8988T (cell line): ENCODE measurements at places on chromosomes 1 and 21.

GRCh38 chr1:6054596-6054995, 8.9 kb downstream of the KCNAB2 start:
- no peak for DNase-seq

DNA sequence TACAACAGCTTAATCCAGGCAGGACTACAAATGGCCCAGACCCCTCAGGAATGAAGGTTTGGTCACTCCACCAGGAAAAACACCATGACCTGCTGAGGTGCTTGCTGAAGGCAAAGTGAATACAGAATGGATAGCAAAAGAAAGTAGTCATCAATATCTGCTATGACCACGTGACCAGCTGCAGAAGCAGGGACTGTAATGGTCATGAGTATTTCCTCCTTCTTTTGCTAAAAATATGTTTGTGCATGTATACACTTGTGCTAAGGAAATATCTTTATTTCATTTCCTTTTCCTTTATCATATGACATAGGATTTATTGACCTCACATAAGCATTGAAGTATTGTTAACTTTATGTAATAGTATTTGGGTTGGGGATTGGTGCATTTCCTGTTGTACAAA, 26.4 kb upstream of the GOLT1A start:
- no peak for DNase-seq

GRCh38 chr1:27403065-27403726, 10.8 kb downstream of the GPR3 start:
- no peak for DNase-seq

DNA sequence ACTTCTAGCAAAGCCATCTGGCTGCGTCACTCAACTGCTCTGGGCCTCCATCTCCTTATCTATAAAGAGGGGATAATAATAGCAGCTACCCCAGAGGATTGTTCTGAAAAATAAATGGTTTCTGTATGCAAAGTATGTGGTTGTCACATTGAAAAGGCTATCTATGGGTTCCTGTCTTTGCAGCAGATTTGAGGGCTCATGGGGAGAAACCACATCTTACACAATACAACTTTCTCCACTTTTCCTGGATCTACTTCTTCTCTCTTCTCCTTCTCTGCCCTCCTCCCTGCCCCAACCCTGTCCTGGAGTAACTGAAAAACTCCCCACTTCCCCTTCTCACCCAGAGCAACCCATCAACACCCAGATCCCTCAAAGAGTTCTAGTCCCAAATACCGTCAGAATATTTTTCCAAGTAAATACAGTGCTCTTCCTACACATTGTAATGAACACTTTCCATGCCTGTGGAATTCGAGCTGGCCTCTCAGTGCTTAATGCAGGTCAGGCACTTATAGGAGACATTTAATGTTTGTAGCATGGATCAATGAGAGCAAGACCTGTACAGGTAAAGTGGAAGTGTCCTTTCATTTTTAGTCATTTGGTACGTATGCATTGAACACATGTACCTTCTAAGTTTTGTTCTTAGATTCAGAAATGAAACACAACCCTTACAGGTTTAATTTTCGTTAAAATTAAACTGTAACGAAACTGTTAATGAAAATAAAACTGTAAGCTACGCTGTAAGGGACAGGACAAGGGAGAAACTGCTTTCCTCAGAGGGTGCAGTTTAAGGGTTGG, 131.9 kb downstream of the AK5 start:
- DNase-seq, result no peak

DNA sequence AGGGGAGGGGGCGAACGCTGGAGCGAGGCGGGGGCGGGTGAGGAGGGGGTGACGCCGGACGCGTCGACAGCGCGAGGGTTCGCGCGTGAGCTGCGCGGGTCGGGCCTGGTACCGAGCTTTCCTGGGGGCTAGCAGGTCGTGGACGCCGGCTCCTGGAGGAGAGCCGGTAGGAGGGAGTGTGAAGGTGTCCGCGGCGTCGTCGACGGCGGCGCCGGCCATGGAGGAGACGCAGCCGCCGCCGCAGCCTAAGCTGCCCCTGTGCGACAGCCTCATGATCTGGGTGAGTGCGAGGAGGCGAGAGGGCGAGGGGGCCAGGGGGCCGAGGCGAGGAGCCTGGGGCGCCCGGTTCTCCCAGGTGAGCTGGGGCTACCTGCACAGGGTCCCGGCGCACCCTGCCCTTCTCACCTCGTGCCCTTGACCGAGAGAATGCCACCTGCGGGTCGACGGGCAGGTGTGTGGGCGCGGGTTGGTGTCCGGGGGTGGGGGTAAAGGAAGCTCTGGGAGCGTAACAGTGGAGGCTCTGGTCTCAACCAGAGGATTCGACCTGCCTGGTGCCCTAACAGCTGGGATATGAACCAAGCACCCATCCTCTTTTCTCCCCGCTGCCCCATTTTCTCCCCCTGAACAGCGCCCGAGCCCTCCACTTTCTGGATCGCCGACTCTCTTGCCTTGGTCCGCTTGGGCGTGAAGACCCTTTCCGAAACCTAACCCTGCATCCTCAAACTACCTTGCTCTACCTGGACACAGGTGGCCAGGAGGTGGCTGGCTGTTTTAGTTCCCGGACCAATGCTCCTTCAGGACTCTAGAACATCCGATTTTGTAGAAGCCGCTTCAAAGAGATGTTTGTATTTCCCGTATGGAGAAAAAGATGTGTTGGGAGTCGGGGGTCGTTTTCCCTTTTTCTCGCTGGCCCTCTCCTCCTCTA, at the start of gene HOOK1:
Gene HOOK1 (plus strand): TSS at position 49 of the 925 bp plus-strand sequence. CDS start 169 bp downstream, at position 218.
- DNase-seq, result no peak

GRCh38 chr1:84412316-84412942, 14.1 kb downstream of the DNASE2B start:
- DNase-seq, result no peak

DNA sequence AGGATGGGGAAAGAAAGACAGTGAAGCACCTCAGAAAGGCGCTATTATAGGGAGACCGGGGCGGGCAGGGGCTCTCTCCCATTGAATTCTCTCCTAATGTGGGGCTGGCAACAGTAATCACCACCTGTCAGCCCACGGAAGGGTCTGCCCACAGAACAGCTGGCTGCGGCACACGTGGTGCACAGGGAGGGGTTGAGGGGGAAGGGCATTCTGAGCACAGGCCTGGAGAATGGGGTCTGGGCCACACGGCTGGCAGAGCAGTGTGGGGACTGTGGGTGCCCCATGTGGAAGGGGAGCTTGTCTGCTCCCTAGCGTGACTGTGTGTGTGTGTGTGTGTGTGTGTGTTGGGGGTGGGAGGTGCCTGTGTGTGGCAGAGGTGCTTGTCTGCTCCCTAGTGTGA, 4.1 kb downstream of the OLFML3 start:
- no peak for DNase-seq

- no peak for DNase-seq
Observed at GRCh38 chr1:113138778-113139177, 65.8 kb downstream of the LRIG2 start.

GRCh38 chr1:55064071-55064581, 24.8 kb downstream of the PCSK9 start:
- peak; percentile 75 for DNase-seq

- no peak for DNase-seq
Observed at GRCh38 chr1:55478742-55479141, 263.6 kb upstream of the USP24 start.

- no peak for DNase-seq
Observed at GRCh38 chr21:35034203-35034926, 14.7 kb downstream of the RUNX1 start.

DNA sequence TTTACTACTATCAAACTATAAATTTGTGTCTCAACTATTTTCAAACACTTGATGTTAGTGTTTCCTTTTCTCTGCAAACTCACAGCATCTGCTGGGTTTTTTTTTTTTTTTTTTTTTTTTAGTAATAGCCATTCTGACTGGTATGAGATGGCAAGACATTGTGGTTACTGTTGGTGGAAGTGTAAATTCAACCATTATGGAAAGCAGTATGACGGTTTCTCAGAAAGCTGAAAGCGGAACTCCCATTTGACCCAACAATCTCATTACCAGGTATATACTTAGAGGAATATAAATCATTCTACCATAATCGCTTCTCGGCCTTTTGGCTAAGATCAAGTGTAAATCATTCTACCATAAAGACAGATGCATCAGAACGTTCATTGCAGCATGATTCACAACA, 608.3 kb upstream of the ZP4 start:
- no peak for DNase-seq

GRCh38 chr1:159646687-159647086, 59.1 kb downstream of the APCS start:
- DNase-seq, result no peak

- no peak for DNase-seq
Observed at GRCh38 chr1:18723701-18724411, 93.2 kb downstream of the PAX7 start.

DNA sequence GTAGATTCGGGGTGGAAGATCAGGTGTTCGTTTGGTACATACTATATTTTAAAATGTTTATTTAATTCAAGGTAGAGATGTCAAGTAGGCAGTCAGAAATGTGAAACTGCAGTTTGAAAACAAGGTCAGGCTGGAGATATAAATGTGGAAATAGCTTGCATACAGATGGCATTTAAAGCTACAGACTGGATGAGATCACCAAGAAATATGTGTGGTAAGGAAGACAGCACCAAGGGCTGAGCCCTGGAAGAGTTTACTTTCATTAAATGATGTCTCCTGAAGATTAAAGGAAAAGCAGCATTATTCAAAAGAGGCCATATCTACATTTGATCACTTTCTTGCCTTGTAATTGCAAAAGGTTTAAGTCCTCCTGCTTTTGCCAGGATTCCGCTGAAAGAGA, 271.3 kb downstream of the PTBP2 start:
- no peak for DNase-seq

DNA sequence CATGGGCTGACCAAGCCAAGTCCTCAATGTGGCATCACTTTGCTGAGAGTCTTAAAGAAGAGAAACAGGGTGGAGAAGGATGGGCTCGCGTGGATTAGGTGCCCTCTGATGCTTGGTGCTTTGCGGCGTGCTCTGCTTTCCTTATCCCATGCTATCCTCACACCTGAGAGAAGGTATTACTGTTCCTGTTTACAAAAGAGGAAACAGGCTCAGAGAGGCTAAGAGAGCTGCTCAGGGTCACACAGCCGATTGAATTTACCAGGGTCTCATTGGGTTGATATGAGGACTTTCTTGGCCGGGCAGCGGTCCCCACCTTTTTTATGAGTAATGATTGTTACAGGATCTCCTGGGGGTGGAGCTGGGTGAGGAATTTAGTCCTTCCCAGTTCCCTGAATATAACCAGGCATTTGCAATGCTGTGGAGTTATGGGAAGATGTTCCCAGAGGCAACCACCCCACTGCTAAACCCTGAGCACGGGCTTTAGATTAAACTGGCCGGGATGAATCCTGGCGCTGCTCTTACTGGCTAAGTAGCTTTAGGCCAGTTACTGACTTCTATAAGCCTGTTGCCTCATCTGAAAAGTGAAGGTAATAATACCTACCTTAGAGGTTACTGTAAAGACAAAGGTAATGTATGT, 4.5 kb downstream of the ASCL5 start:
- DNase-seq, result no peak

DNA sequence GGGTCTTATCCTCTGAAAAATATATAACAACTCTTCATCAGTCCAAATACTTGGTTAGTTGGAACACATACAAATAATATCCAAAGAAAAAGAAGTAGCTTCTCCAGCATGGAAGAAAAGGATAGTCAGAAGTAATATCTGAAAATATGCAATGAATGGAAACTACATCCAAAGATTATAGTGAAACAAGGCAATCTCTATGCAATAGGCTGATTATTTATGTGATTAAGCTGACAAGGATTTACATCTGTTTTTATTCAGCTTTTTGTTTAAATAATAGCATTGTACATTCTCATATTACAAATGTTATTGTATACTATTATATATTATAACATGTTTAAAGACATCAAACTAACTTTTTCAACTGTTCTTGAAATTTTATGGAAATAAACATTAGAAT, 15.3 kb upstream of the TGFBR3 start:
- DNase-seq, result no peak

- DNase-seq, result no peak
Observed at GRCh38 chr21:44401386-44402160, 48.2 kb downstream of the TRPM2 start.

DNA sequence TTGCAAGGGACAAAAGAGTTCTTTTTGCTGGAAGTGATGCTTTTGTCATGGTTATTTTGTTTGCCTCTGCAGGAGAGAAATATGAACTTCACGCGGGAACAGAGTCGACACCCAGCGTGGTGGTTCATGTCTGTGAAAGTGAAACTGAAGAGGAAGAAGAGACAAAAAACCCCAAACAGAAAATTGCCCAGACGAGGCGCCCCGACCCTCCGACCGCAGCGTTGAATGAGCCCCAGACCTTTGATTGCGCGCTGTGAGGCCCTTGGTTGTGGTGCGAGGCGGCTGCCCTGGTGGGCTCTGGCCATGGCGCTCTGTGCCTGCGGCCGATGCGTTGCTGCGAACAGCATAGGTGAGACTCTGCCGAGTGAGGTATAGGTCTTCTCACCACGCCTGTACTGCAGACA, 20.9 kb upstream of the NCMAP start:
- no peak for DNase-seq

- no peak for DNase-seq
Observed at GRCh38 chr1:77168358-77168757, 50.9 kb downstream of the PIGK start.

DNA sequence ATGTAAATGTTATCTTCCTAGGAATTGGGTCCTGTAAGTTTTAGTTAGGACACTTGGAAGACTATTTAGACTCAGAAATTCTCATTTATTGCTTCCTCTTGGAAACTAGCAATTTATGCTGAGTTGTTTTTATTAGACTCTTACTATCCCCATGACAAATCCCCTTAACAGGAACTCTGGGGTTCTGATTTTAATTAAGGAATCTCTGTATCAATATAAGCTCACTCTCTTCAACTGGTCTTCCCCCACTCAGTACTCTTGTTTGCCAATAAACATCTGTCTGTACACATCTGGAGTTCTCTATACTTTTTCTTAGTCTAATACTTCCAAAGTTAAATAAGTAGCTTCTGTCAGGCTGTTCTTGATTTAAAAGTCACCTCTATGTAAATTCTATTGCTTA, 64.1 kb upstream of the TBX15 start:
- no peak for DNase-seq
